ENCODE measurements at places on chromosomes 5 and 9. TPM values are rescaled to one million over a fixed set of nuclear protein-coding genes. Genes with fewer than 3 reads are reported as not detected.
A peak's percentile ranks its signal among the peaks of the same experiment; 100 is the strongest.

DNA sequence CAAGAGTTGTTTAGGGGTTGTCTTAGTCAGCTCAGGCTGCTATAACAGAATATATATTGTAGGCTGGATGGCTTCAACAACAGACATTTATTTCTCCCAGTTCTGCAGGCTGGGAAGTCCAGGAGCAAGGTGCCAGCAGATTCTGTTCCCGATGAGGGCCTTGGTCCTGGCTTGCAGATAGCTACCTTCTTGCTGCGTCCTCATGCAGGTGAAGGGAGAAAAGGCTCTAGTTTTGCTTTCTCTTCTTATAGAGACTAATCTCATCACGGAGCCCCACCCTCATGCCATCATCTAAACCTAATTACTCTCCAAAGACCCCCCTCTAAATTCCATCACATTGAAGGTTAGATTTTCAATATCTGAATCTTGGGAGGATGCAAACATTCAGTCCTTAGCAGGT lies 246.0 kb upstream of the ANKRD55 start:
- no peaks in the 10 kb centered on the region for H3K27me3 ChIP-seq
- H3K27ac ChIP-seq: peak overlapping the region; percentile 79
- H3K4me1 ChIP-seq: peaks cover 56% of the 10 kb centered on the region
- H3K4me3 ChIP-seq: no peak overlapping the region
- DNase-seq: no peak

DNA sequence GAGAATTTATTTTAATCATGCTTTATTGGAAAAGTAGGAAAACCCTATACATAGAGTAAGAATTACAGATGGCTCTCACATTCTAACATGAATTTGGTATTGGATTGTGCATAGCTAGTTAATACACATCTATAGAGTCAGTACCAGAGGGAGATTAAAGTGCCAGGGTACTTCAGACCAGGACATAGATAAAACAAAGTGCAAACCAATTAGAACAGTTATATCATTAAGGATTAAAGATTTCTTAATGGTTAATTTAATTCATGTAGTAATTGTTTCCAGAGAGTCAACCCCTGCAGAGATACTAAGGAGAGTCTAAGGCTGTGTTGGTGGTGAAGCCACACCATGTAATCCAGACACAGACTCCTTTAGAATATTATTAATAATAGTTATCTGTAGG lies 8.8 kb downstream of the ISOC1 start:
- H3K36me3 ChIP-seq: no peaks in the 10 kb centered on the region
- H3K4me1 ChIP-seq: peaks cover 10% of the 10 kb centered on the region
- no peak overlapping the region for H3K4me3 ChIP-seq
- H3K27ac ChIP-seq: no peak overlapping the region

DNA sequence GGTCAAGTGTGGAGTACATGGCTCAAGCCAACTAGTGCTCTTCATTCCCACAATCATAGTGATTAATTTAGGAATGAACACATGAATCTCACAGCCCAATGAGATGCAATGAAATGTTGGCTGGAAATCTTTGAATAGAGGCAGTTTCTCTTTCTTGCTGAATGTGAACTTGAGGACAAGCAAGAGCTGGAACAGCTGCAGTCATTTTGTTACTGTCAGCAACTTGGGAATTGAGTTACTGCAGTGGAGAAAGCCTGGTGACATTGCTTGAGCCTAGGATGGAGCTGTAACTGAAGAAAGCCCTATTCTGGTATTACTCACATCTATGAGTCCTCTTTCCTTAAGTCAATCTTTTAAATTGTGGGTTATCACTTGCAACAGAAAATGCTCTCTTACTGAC lies 62.3 kb downstream of the YIPF5 start:
- no peaks in the 10 kb centered on the region for H3K36me3 ChIP-seq
- H3K27me3 ChIP-seq: no peaks in the 10 kb centered on the region
- DNase-seq: no peak
- no peak overlapping the region for H3K4me3 ChIP-seq
- no peaks in the 10 kb centered on the region for H3K4me1 ChIP-seq
- H3K27ac ChIP-seq: no peak overlapping the region

GRCh38 chr9:35114840-35115628 lies 628 bp downstream of the ATOSB start:
- peak overlapping the region; percentile 37 for H3K4me3 ChIP-seq
- peaks cover 15% of the 10 kb centered on the region for H3K4me1 ChIP-seq
- H3K27ac ChIP-seq: peak overlapping the region; percentile 94
- H3K36me3 ChIP-seq: no peaks in the 10 kb centered on the region
- H3K27me3 ChIP-seq: no peaks in the 10 kb centered on the region

The QRFP gene
- polyA plus RNA-seq: 0.74 TPM
